Hematopoietic multipotent progenitor cell (in vitro differentiated cells): ENCODE measurements at places on chromosomes 4 and X. TPM values are rescaled to one million over a fixed set of nuclear protein-coding genes. Genes with fewer than 3 reads are reported as not detected.

- no peak for DNase-seq
Measured at GRCh38 chrX:39852491-39852890, 245.3 kb downstream of the BCOR start.

GRCh38 chr4:143251779-143252178 lies 67.1 kb downstream of the USP38 start:
- no peak for DNase-seq

DNA sequence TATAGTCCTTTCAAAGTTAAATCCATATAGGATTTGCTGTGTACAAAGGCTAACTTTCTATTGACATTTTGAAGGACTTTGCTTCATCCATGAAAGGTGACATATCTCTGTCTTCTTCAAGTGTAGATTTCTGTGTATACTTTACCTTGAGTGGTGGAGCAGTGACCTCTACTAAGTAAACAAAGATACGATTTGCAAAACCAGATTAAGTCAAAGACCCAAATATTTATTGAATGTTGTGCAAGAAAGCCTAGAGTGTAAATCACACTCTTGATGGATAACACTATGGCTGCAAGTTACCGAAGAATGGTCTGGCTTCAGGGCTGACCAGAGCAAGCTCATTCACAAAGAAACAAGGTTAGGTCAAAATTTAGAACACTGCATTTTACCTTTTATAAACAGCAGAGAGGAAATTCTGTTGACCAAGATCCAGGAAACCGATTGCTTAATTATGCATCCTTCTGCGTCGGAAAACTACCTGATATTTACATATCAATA lies 5.4 kb upstream of the FGG start:
- DNase-seq = no peak

- no peak for DNase-seq
Measured at GRCh38 chr4:128163177-128164117, 102.3 kb downstream of the LARP1B start.

GRCh38 chr4:5082376-5082775 lies 31.1 kb downstream of the STK32B start:
- DNase-seq = no peak

- no peak for DNase-seq
Measured at GRCh38 chrX:110509755-110510532, 151.3 kb downstream of the RTL9 start.

CORIN gene
- under 0.01 TPM for total RNA-seq

DNA sequence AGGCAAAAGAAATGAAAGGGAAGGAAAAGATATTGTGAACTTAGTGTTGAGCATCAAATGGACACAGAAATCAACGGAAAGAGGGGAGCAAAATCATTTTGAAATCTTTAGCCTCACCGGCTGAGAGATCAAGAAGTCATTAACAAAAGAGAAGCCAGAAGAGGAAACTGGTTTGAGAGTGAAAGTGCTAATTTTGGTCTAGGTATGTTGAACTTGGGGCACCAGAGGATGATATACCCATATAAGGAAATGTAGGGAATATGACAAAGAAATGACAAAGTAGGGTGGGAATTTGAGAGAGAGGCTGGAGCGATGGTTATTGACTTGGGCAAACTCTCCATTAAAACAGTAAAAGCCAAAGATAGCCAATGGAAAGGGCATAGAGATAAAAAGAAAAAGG lies 183.4 kb upstream of the ATOH1 start:
- no peak for DNase-seq

GRCh38 chr4:90375081-90375480 lies 247.9 kb downstream of the CCSER1 start:
- no peak for DNase-seq

GRCh38 chr4:7894098-7894676 lies 45.5 kb downstream of the AFAP1 start:
- DNase-seq = no peak

NSG1 gene
- not detected for total RNA-seq

GRCh38 chr4:73850261-73850970 lies 2.7 kb upstream of the PF4V1 start:
- no peak for DNase-seq

GPR34 gene
- total RNA-seq = under 0.01 TPM

DNA sequence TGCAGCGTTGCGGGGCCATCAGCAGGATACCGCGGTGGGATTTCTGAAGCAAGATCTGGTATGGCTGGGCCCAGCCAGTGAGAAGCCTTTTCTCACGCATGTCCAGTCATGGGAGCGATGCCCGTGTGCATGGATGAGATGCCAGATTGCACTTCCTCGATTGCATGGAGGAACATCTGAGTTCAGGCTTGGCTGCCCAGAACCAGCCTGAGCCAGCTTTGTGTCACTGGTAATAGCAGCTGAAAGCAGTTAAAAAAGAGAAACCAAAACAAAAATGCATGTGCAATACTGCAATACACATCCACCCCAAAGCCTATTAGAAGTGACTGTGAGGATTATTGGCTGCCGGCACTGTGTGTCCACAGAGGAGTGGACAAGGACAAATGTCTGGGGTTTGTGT lies 59.3 kb downstream of the PSAPL1 start:
- DNase-seq = no peak

XPNPEP2 gene
- 0.27 TPM for total RNA-seq

TMPRSS11D gene
- not detected for total RNA-seq

- no peak for DNase-seq
Measured at GRCh38 chr4:95857761-95858160, 17.9 kb downstream of the PDHA2 start.

SPATA4 gene
- total RNA-seq = not detected

DCX gene
- under 0.01 TPM for total RNA-seq

HS6ST2 gene
- under 0.01 TPM for total RNA-seq

GRCh38 chr4:179803857-179804256 lies 2361.6 kb upstream of the AGA start:
- DNase-seq = no peak

DNA sequence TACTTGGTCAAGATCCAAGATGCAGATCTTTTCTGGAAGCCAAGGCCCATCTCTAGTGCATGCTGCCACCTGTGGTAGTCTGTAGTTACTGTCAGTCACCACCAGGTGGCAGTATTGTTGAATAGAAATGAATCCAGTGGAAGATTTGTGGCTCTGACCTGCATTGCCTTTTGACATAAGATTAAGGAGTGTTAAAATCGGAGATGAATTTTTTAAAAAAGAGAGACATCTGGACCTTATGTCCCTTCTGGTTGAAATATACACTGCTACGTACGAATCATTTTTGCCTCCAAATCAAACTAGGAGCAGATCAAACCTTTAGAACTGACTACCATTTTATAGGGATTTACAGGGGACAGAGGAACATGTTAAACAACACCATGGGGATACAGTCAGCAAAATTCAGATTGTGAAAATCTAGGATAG lies 46.9 kb upstream of the RHOH start:
- DNase-seq = peak; percentile 65

CABS1 gene
- not detected for total RNA-seq

- DNase-seq = no peak
Measured at GRCh38 chr4:57214654-57215411, 104.6 kb upstream of the IGFBP7 start.

TSPAN7 gene
- total RNA-seq = 2.4 TPM

DNA sequence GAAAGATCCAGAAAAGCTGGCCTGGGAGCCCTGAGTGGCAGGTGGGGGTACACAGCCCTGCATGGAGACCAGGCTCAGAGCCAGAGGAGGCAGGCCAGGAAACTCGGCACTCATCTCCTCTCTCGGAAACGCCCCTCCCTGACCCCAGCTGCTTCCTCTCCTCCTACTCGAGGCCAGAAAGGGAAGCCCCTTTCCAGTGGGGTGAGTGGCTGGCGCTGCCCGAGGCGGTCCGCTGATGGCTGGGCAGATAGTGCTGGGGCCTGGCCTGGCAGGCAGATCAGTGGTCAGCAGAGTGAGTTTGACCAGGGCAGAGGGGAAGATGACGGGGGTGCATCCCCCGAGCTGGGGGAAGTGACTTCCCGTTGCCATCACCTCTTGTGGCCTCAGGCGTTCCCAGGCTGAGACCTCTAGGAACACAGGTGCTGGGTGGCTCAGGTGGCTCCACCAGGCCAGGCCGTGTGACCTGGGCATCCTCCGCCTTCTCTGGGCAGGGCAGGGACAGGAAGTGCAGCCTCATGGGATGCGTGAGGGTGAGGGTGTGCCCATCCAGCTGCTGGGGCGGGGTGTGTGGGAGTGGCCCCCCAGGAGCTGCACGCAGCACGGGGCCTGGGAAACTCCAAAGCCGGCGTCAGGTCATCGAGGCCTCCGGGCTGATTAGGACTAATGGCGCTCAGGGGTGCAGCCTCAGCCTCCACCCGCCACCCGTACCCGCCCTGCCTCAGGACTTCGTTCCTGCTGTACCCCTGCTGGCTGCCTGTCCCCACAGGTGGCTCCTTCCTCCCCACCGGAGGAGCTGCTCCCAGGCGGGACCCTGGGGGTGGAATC lies 5.7 kb downstream of the SH3BP2 start:
- peak; percentile 81 for DNase-seq

- DNase-seq = no peak
Measured at GRCh38 chr4:15244354-15244753, 183.5 kb upstream of the C1QTNF7 start.

DNA sequence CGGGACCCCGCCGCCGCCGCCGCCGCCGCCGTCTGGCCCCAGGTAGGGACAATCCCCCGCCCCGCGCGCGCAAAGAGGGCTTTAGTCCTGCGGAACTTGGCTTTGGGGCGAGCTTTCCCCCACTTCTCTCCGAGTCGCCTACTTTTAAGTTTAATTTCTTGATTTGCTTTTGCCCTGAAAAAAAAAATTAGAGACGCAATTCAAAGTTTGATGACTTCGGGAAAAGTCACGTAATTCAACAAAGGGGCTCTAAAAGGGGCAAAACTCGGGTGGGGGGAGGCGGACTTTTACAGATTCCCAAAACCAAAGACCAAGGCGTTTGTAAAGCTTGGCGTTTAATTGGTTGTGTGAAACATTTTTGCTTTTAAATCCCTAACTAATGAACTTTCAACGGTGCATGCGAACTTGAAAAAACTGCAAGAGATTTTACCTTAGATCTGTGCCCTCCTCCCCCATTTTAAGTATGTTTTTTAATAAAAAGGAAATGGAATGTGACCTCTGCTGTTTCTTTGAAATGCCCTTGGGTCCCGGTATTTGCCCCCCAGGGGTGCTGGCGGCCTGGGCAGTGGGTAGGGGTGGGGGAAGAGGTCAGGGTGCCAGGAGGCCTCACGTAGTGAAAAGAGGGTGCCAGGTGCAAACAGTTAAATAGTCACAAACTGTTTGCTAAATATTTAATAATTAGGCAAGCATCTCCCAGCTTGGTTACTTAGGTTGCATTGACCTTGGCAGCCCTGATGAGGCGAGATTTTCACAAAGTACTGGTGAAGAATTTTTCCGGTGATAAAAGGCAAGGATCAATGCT lies 209.7 kb downstream of the NWD2 start:
- no peak for DNase-seq

AGTR2 gene
- total RNA-seq = not detected

DNA sequence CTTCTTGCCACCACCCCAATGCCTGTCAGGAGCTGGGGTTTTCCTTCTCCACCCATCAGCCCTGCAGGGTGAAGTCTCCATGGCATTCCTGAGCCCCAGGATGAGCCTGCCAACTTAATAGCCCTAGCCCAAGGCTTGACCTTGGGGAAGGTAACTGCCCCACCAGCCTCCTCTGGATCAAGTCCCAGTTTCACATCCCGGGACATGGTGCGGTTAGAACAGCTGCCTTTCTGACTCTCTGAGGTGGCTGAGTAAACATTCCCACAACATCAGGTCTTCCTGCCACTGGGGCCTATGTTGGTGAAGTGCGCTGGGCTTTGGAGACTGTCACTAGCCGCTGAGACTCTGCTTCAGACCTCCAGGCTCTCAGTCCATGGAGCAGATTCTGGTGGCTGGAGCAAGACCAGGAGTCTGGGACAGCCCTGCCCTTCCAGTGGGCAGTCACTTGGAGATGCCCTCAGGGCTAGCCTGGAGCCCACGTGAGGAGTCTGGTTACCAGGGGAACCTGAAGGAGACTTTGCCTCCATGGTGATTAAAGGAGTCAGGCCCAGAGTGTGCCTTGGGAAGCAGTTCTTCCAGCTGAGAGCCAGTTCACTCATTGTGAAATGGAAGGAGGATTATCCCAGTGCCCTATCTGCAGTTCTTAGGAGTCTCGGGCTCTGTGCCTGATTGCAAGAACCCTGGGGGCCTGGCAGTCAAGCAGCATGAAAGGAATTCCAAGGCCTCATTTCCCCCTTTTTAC lies 56.8 kb downstream of the SMIM20 start:
- DNase-seq = no peak

- no peak for DNase-seq
Measured at GRCh38 chr4:184457535-184458249, 16.7 kb downstream of the IRF2 start.
